Keratinocyte (primary cell): ENCODE measurements at places on chromosomes 2 and 18.

DNA sequence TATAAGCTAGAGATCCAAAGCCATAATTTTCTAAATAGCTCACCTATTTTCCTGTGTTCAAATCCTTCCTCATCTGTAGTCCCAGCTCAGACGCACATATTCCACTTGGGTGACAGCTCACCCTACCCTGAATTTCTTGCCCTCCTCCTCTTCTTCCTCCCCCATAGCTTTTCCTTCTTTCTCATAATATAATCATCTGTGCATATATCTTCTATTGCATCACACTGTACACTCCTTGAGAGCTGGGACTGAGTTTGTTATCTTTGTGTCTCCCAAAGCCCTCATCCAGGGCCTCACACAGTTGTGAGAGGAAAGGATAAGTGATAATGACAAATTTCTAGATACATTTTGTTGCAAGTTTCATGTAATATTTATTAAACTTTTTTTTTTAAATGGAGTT, 55.9 kb upstream of the RTN4 start:
- no peak for DNase-seq

GRCh38 chr2:44852594-44852993, 88.9 kb upstream of the SIX3 start:
- no peak for DNase-seq

GRCh38 chr2:161983866-161984265, 90.1 kb downstream of the DPP4 start:
- peak; percentile 13 for DNase-seq

GRCh38 chr18:7452331-7452730, 114.8 kb upstream of the PTPRM start:
- DNase-seq, result no peak

DNA sequence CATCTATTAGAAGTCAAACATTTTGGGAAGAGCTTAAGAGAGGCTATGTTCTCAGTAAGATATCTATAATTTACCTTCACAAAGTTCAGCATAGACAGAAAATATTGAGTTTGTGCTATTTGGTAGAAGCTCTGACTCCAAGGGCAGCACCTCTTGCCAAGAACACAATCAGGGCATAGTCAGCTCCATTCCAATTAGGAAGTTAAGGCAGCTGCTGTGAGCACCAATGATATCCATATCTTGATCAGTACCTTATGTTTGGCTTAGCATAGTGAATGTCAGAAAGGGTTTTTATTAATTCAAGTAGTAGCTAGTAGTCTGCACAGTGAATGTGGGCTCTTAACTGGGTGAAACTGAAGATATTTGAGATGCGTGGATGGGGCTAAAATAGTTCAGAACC, 86.4 kb upstream of the SPRED2 start:
- DNase-seq, result no peak

DNA sequence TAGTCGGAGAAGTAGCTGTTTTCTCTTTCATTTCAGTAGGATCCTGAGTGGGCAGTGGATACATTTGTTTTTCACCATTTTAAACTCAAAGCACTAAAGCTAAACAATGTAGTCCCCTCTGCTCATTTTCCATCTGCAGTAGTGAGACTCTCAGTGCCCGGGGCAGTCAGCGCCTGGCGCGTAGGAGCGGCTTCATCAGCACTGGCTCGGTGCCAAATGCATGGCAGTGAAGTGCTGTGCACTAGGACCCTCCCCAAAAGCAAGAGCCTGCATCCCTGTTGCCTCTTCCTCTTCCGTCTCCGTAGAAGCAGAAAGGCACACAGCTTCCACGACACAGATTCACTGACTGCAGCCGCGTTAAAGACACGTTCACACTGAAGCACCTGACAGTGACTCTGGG, 19.0 kb upstream of the ESPNL start:
- DNase-seq, result no peak

GRCh38 chr2:196449083-196449482, 190.4 kb upstream of the CCDC150 start:
- DNase-seq, result no peak

- no peak for DNase-seq
These were observed 37.8 kb downstream of the FAM168B start for GRCh38 chr2:131055169-131056065.

DNA sequence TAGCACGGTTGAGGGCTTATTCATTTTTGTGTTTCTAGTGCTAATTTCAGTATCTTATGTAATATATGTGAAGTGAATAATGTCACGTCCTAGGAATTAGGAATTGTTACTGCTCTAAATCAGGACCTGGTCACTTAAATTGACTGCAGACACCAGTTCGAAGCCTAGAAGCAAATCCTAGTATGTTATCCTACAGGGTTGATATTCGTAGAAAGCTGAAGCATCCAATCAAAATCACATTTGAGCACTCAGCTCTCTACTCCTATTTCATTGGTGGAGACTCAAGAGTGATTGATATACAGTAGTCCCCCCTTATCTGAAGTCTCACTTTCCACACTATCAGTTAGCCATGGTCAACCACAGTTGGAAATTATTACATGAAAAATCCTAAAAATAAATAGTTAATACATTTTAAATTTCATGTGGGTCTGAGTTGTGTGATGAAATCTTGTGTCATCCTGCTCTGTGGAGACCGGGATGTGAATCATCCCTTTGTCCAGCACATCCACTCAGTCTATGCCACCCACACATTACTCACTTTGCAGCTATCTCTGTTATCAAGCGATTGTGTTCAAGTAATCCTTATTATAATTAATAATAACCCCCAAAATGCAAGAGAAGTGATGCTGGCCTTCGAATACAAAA, 35.2 kb upstream of the SCN9A start:
- DNase-seq, result peak; percentile 77
